RPMI8226 (cell line): ENCODE measurements at places on chromosomes 11 and 22.

DNA sequence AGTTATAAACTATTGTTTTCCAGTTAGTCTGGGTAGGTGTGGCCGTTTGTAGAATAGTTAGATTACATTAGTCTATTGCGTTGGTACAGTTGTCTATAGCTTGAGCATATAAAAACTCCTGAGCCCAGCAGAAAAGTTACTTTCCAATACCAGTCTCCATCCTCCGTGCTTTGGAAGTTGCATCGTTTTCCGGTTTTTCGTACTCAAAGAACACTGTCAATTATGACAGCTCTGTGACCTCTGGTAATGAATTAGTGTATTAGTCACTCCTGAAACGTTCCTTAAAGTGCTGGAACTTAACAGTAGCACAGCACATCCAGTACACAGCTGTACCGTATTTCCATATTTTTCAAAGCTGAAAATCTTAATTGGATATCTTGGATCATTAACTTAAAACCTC lies 808 bp upstream of the MSANTD2 start:
- DNase-seq = no peak

DNA sequence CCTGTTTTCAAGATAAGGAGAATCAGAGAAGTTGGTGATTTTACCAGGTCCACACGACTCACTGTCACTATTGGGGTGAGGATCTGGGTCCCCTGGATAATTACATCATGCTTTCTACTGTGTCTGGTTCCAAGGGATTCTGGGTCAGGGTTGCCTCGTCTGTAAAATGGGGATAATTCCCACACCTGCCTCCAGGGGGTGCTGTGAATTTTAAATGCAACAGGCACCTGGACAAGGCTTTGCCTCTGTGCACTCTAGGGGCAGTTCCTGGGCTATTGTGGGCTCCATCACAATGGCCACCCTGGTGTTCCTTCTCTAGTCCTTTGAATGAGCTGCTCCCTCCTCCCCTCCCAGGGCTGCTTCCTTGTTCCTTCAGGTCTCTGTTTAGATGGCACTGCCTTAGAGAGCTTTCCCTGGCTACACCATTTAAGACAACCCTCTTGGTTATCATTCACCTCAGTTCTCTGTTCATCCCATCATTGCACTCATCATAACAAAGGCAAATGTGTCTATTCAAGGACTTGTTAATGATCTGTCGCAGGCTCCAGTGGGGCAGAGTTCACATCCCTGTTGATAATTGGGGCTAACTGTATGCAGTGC lies 178.6 kb downstream of the MIAT start:
- DNase-seq = peak; percentile 56

DNA sequence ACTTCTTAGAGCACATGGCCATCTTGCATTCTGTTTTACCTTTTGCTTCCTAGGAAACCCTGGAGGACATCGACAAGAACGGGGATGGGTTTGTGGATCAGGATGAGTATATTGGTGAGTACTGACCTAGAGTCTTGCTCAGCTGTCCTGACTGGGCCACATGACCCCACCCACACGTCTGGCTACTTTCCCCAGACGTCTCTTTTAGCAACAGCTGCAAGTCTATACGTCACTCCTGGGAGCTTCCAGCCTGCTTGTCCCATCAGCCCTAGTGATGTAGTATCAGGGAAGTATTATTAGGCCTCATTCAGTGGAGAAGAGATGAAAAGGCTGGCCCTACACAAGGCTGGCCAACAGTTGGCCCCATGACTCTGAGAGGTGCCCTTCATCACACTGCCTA lies 9.6 kb downstream of the RCN1 start:
- DNase-seq = no peak

GRCh38 chr22:19086896-19087295 lies 35.3 kb downstream of the DGCR2 start:
- DNase-seq = no peak
